ENCODE measurements at places on chromosomes 6 and 20.

DNA sequence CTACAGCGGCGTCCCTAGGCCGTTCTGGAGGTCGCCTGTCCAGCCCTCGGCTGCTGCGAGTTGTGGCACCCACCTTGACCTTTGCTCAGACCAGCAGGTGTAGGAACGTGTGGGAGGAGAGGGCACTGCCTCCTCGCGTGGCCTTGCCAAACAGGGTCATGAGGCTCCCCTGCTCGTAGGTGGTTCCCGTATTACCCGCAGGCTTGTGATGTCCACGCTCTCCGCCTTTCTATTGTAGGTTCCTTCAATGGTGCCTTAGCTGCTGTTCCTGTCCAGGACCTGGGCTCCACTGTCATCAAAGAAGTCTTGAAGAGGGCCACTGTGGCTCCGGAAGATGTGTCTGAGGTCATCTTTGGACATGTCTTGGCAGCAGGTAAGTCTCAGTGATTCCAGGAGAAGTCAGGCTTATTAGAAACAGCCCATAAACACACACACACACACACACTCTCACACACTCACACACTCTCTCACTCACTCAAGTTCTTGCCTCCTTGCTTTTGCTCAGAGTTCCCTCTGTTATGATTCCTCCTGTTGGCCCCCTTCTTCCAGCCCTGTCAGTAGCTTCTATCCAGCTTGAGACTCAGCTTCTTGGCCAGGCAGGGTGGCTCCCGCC is 942 bp downstream of the ACAT2 start:
- DNase-seq, result no peak

GRCh38 chr6:80696268-80696667 is 589.8 kb downstream of the BCKDHB start:
- DNase-seq, result no peak

- DNase-seq, result no peak
Measured at GRCh38 chr6:16705081-16705993, 55.9 kb downstream of the ATXN1 start.

GRCh38 chr20:32762754-32763201 is 593 bp downstream of the DNMT3B start:
- no peak for DNase-seq

DNA sequence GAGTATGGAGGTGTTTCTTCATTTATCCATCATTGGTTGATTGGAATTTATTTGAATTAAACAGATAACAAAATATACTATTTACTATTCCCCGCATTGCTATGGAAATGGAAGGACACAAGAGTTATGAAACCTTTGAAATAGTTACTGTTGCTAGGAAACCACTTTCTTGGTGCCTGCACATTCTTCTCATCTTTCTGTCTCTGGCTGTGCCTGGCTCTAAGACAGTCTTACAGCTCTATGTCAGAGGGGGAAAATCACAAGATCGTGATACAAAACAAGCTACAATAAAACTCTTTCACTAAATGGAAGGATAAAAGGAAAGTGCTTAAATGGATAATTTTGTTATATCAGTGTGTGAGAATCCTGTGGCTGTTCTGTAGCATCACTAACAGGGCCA is 453.0 kb downstream of the LMBRD1 start:
- no peak for DNase-seq

- no peak for DNase-seq
Measured at GRCh38 chr6:109087661-109088264, 6.9 kb downstream of the SESN1 start.

DNA sequence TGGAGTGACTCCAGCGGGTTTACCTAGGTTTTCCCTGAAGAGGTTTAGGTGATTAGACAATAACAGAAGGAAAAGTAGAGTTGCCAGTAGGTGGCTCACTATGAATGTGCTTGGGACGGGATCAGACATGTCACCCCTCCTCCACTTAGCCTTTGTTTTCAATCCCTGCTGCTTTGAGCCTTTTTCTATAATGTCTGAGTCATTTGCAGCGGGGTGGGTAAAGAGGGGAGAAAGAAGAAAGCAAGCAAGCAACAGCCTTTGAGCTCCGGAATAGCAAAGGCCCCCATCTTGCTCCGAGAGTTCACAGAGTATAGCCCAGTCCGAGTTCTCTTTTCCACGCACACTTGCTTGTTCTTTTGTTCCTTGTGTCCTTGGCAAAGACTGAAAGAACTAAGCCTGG is 129.1 kb downstream of the PACRG start:
- DNase-seq, result peak; percentile 76

GRCh38 chr6:84882768-84883766 is 118.7 kb upstream of the TBX18 start:
- peak; percentile 49 for DNase-seq

DNA sequence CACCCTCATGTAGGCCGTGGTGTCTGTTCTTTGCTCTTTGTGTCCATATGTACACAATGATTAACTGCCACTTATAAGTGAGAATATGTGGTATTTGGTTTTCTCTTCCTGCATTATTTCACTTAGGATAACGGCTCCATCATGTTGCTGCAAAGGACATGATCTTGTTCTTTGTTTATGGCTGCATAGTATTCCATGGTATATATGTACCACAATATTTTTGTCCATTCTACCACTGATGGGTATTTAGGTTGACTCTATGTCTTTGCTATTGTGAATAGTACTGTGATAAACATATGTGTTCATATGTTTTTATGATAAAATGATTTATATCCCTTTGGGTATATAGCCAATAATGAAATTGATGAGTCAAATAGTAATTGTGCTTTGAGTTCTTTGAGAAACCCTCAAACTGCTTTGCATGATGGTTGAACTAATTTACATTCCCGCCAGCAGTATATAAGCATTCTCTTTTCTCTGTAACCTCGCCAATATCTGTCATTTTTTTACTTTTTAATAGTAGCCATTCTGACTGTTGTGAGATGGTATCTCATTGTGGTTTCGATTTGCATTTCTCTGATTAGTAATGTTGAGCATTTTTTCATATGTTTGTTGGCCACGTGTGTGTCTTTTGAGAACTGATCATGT is 174.4 kb upstream of the NT5E start:
- DNase-seq, result no peak

DNA sequence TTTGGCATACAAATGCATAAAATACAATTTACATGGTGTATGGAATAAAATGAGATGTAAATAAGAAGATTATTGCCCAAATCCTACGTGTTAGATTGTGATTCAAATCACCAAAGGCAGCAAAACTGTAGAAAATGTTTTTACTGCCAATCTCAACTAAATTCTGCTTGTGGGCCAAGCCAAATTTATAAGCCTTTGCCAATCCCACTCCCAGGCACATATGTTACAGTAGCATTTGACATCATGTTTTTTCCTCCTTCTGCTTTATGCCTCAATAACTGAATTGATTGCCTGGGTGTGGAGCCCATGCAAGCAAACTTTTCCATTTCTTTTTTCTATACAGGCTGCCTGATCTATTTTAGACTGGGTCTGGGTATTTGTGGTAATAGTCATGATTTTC is 36.3 kb upstream of the LRRC1 start:
- DNase-seq, result no peak
